Activated T-helper 17 cell treated with anti-CD3 and anti-CD28 coated beads, Interleukin-2, amount 50 U/mL, for 72 hours (primary cell): ENCODE measurements at places on chromosomes 1 and 21. TPM values are rescaled to one million over a fixed set of nuclear protein-coding genes. Genes with fewer than 3 reads are reported as not detected.
A peak's percentile ranks its signal among the peaks of the same experiment; 100 is the strongest.

The RAD54L gene
- 50.8 TPM for total RNA-seq

The C8B gene
- not detected for total RNA-seq

The FGR gene
- not detected for total RNA-seq

The EPHA2 gene
- not detected for total RNA-seq

The ATP1A4 gene
- total RNA-seq, result not detected

The NBPF10 gene
- total RNA-seq, result 3.1 TPM

The RGS16 gene
- 32.1 TPM for total RNA-seq

DNA sequence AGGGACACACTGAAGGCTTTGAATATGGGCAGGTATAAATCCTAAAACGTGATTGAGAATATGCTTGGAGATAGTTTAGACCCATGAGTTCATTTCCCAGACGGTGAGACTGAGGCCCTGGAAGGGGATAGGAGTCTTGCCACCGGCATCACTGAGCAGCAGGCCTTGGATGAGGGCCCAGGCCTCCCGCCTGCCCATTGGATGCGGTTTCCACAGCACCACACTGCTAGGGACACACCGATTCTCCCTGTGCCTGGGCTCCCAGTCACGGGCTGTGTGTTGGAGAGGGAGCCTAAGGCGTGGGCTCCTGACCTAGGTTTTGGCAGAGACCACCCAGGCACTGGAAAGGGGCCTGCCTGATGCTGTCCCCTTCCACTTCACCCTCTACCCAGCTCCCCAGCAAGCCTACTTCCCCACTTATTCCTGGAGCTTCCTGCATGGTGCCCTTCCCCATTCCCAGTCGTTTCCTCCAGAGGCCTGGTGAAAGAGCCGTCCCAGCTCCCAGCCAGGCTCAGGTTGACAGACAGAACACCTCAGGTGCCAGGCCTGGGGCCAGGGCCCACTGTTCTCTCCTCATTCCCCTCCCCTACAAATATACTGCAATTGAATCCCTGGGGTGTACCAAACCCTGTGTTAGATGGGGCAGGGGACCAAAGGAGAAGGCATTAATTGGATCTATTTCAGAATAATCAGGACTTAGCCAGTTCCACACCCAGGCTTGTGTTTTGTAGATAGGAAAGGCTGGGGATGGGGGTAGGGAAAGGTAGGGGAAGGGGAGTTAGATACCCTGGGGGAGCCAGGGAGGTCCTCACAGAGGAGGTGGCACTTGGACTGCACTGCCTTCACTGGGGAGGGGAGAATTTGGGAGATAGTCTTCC, 3.4 kb downstream of the FOXO6 start:
- ATAC-seq, result no peak

GRCh38 chr1:67224856-67225255, 58.6 kb downstream of the IL23R start:
- no peak for ATAC-seq

DNA sequence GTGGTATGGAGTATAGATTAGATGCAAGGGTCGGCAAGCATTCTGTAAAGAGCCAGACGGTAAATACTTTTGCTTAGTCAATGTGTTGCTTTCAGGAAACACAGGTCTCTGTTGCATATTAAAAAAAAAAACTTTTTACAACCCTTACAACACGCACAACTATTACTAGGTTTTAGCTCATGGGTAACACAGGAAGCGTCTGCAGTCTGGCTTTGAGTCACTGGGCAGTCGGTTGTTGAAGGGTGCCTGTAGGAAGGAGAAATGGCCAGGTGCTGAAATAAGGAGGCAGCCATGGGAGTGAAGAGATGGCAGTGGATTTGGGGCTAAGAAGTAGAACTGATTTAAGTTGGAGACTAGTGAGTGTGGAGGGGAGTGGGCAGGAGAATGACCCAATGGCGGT, 192.1 kb downstream of the KCNJ6 start:
- no peak for ATAC-seq

DNA sequence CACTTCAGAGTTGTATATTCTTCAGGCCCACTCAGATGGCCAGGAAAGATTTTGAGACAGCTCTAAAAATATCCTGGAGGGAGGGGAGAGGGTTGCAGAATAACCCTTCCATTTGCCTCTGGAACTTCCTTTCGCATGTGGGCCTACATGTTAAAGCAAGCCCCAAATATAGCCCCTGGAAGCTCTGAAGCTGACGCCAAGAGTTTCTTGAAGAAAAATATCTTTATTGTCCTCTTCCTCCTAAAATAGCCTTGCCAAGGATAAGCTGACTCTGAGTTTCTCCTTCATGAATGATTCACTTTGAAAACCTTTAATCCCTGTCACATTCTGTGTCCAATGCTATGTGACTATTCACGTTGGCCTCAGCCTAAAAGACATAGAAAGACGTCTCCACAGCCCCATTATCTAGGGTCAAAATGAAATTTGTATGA, 6.4 kb downstream of the C1orf116 start:
- no peak for ATAC-seq

GRCh38 chr1:98021126-98021525, 100.3 kb upstream of the DPYD start:
- no peak for ATAC-seq

DNA sequence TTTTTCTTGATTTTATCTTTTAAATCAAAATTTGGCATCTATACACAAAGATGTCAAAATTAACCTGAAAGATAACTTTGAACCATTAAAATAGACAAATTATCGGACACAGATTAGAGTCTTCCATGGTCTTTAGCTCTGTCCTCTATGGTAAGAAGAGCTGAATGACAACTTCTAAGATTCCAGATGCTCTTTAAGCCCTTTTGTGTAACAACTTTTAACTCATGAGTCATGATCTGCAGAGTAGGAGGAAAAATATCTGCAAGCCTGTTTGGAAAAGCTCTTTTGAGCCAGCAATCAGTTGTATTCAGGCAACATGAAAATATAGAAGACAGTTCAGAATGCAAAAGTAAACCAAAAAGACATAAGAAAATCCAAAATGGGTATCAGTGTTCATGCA, 37.8 kb downstream of the TTC13 start:
- ATAC-seq, result no peak

GRCh38 chr1:145751491-145752037, 32.3 kb downstream of the CD160 start:
- ATAC-seq, result no peak

DNA sequence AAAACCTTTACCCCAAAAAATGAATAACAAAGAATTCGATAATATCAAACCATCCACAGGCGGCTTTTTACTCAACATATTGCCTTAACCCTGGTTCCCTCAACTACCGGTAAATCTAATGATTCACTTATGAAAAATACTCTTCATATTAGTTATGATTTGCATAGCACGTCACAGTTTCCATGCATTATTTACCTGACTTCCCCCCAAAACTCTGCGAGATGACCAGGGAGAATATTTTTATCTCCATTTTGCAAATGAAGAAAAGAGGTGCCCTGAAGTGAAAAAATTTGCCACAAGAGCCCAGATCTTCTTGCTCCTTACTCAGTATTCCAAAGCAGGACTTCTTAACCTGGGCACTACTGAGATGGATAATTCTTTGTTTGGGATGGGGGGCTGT, 2.9 kb downstream of the JAK1 start:
- ATAC-seq, result no peak

DNA sequence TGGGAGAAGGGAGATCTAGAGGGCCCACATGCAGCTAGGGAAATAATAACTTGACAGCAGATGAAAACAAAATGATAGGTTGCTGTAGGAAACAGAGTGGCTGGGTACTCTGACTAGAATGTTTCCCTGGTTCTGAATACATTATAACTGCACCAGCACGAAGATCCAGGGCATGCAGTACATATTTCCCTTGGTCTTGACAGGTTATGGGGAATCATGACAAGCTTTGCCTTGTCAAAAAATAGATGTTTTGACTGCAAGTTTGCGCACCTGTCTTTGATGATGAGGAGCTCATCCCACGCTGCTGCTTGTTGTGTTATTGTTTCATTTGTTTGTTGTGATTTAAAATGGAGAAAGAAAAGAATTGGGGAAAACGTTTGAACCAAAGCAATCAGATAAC, 292.9 kb downstream of the PDE4B start:
- ATAC-seq, result no peak

DNA sequence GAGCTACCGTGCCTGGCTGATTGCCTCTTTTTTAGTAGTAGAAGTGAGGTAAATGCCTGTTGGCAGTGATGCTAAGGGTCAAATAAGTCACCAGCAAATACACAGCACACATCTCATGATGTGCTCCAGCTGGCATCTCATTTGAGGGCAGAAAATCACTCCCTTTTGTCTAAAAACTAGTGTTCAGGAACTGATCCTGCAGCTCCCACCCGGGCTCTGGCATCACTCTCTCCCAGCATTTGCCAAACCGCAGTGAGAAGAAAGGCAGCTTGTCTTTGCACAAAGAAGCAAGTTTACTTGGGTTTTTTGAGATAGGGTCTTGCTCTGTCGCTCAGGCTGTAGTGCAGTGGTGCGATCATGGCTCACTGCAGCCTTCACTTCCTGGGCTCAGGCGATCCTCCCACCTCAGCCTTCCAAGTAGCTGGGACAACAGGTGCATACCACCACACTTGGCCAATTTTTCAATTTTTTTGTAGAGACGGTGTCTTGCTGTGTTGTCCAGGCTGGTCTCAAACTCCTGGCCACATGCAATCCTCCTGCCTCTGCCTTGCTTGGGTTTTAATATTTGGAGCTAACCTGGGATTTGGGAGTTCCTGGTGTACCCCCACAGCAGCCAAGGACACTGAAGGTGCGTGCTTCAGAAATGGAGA, 4.1 kb downstream of the RBP7 start:
- ATAC-seq, result no peak

GRCh38 chr1:65229754-65230339, 79.5 kb upstream of the DNAJC6 start:
- no peak for ATAC-seq

GRCh38 chr1:33365560-33365997, 44.7 kb upstream of the A3GALT2 start:
- ATAC-seq, result no peak

DNA sequence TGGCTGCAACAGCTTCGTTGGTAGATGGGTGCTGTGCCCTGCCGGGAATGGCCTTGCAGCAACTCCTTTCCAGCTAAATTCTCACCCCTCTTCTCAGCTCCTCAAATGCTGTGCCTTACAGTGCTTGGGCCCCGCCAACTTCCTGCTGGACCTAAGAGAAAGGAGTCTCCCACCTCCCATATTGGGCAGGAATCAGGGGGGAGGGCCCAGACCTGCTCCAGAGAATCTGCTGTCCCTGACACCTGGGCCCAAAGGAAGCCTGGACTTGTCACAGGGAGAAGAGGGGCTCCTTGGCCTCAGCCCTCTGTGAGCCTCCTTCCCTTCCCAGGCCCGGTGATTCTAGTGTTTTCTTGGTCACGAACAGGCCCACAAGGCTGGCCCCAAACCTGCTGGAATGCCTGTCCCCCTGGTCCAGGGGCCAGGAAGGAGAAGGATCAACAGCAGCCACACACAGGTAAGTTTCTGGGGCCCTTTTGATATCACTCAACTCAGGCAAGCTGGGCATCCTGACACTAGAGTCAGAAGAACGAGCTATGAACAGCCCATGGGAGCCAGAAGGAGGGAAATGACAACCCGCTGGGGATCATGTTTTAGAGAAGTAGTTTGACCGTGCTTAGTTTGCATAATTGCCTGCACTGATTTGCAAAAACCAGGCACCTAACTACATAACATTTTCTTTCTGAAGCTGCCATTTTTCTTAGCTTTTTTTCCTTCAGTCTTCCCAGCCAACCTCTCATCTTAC, 86.2 kb downstream of the CD247 start:
- no peak for ATAC-seq

- ATAC-seq, result peak; percentile 62
These were observed 25.3 kb upstream of the ETV3 start for GRCh38 chr1:157163273-157164127.

DNA sequence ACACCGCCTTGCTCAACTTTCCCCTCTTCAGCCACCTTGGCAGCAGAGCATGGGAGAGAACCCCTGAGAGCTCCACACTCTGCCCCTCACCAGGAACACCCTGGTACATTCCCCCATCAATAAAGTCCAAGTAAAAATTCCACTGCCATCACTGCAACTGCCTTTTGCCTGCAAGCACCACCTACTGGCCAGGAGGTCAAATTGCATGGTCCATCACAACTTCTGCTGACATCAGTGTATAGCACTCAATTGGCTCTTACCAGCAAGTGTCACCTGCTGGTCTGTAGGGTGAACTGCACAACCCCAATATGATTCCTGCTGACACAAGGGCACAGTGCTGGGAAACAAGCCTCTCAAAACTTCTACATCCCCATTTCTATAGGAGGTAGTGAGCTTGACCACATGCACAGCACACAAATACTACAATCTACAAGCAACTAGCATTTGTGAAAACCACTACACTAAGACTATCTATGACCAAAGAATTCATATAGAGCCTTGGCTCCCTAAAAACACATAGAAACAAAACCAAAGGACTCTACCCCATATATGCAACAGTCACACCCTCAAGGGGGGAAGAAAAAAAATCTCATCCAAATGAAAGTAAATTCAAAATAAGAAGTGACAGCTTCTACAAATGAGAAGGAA, 69.2 kb downstream of the FASLG start:
- peak; percentile 96 for ATAC-seq

DNA sequence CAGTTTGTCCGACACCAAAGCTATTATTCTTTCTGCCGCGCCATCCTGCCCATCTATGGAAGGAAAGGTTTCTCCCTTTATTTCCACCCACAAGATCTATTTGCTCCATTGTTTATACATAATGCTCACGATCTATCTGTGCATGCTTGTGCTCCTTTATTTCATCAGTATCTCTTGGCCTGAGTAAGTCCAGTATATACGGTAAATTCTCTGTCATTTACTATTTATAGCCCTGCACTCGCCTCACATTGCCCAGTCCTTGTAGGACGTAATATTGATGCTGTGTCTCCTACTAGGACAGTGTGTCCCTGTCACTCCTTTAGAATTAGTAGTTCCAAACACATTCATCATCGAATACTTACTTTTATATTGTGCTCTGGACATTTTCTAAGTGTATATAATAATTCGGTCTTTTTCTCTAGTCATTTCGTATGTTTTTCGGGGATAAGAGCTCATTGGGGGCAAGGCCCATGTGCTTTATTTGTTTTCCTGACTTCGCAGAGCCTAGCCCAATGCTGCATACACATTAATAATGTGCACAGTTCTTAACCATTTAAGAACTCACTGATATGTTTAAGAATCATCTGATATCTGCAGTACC, 3.1 kb upstream of the NID1 start:
- ATAC-seq, result no peak

DNA sequence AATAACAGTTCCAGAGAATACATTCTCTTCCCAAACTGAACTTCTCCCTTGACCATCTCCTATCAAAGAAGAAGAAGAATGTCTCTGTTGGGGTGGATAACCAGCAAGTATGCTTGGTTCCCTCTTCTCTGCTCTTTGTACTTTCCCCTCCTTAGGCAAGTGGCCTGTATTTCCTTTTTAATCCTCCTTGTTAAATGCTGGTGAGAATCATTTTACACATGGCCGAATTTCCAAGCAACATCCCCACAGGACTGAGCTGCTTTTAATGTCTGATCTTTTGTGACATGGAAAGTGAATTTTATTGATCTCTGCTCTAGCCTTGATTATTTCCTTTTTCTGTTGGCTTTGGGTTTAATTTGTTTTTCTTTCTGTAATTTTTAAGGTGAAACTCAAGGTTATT, 336.7 kb downstream of the DUSP10 start:
- ATAC-seq, result no peak

- ATAC-seq, result no peak
These were observed 13.2 kb downstream of the MGST3 start for GRCh38 chr1:165644064-165644735.
